ENCODE measurements at places on chromosomes 12 and 14.

DNA sequence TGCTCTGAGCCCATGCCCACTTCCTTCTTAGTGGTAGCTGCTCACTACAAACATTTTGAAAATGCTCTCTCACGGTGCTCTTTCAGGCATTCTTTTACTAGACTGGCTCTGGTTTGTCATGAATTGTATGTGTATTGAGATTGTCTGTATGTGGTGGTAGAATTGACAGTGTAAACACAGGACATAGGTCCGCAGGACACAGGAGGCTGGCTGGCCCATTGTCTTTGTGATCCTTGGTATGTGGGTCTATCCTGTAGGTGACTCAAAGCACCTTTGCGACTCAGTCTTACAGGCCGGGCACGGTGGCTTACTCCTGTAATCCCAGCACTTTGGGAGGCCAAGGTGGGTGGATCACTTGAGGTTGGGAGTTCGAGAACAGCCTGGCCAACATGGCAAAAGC, 250.9 kb downstream of the C12orf75 start:
- no peak for DNase-seq

DNA sequence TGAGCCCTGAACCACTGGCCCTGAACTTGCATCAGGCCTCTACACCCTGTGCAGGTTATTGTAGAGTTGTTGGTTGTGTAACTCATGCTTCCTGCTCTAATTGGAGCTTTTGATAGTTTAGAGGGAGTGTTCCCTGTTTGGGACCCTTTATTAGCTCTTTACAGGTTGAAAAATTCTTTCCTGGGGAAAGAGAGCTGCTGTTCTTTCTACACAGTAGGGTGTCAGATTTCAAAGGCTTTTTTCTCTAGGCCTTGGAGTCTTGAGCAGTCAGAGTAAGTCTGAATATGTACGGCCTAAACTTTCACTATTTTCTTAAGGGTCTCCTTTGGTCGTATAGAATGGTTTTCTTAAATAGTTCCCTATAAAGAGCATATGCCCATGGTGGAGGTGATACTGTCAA, 60.8 kb upstream of the NEDD1 start:
- no peak for DNase-seq

GRCh38 chr14:77883131-77883846, 83.4 kb downstream of the ADCK1 start:
- no peak for DNase-seq

DNA sequence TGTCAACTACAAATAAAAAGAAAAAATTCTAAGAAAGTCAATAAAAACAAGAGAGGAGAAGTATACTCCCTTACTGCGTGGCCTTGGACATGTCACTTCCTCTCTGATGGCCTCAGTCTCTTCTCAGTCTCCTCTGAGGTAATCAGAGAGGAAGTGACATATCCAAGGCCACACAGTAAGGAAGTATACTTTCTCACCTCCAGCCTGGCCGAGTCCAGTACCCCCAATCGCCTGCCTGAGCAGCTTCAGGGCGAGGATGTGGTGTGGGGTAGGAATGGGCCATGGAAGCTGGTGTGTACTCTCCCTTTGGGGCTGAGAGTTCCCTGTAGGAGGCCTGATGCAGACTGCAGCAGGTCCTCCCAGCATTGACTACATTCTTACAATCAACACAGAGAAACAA, 15.8 kb downstream of the VDR start:
- no peak for DNase-seq

DNA sequence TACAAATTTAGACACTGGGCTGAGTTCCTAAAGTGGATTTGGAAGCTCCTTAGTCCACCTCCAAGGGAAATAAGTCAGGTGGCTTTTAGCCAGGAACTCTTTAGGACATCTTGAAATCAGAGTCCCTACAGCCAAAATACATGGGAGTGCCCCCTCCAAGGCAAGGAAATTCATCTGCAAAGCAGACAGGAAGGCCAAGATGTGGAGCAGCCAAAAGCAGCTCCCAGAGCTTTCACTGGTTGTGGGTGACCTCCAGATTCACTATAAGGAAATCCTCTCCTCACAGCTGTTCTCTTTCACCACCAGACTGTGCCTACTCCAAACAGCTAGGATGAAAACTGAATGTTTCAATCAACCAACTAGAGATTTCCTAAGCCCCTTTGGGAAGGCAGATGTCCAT, 6.6 kb downstream of the TTC9 start:
- DNase-seq: no peak

- DNase-seq: no peak
Measured at GRCh38 chr12:98371419-98371818, 144.0 kb upstream of the TMPO start.

- DNase-seq: no peak
Measured at GRCh38 chr14:76995279-76996035, 33.1 kb downstream of the IRF2BPL start.

DNA sequence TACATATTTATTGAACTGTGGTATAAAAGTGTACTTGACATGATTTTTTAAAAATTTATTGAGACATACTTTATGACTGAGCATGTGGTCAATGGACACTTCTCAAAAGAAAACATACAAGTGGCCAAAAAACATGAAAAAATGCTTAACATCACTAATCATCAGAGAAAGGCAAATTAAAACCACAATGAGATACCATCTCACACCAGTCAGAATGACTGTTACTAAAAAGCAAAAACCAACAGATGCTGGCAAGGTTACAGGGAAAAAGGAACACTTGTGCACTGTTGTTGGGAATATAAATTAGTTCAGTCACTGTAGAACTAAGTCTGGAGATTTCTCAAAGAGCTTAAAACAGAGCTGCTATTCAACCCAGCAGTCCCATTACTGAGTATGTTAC, 1177.6 kb downstream of the GALC start:
- no peak for DNase-seq

DNA sequence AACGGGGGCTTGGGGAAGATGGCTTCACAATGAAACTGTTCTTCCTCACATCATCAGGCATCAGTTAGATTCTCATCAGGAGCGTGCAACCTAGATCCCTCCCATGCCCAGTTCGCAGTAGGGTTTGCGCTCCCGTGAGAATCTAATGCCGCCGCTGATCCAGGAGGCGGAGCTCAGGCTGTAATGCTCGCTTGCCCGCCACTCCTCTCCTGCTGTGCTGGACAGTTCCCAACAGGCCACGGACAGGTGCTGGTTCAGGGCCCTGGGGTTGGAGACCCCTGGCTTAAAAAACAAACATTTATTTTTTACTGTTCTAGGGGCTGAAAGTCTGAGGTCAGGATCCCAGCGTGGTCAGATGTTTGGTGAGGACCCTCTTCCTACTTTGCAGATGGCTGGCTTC, 180.5 kb downstream of the FBXL14 start:
- DNase-seq: no peak

GRCh38 chr12:2795291-2796186, 769 bp downstream of the FKBP4 start:
- peak; percentile 41 for DNase-seq

GRCh38 chr12:114218136-114218535, 187.8 kb downstream of the TBX5 start:
- DNase-seq: no peak

DNA sequence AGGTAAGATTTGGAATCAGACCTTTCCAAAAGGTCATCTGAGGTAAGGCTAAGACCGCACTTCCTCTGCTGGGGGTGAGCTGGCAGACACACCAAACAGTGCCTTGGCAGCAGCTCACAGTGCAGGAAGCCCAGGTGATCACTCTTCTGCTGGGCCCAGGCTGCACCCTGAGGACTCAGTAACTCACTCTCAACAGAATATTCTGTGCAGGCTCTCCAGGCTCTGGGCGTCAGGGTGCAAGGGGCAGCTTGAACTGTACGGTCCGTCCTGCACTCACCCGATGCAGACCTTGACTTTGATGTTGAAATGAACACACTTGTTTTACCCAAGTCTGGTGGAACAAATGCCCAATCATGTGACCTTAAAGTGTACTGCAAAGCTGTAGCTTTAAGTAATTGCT, 6.0 kb downstream of the ALKBH2 start:
- no peak for DNase-seq

DNA sequence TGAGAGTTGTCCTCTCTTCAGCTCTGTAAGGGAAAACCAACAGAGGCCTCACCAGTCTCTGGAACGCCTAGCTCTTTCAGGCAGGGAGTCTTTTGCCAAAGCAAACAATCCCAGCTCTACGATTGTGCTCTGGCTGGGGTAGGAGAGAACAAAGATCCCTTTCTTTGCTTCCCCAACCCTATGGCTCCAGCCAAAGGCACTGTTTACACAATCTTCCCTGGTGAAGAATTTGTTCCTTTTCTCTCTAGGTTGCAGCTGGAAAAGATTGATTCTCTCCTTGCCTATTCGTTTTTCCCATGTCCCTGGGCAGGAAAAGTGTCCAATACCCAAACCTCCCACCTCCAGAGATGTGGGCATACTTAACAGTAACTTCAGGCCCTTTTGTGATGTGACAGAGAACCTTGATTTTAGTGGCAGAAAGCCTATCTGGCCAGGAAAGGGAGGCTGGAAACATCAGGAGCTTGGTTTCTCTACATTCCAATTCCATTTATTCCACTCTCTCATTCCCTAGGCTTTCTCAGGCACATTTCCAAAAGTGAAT, 16.8 kb downstream of the ATP5MC2 start:
- peak; percentile 27 for DNase-seq

DNA sequence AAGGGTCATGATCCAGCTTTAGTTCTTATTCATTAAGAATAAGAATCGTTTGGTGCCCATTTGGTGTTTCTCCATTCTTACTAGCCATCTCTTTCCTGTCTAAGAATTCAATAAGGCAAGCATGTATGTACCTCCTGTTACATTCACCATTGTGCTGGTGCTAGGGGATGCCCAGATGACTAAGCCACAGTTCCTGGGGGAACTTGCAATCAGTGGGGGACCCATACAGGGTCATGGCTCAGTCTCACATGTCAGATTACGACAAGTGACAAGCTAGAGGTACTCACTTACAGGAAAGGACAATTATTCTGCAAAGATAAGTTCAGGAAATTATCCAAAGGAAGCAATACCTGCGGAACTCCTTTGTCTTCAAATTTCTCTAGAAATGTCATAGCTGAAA, 125.4 kb downstream of the STXBP6 start:
- no peak for DNase-seq

DNA sequence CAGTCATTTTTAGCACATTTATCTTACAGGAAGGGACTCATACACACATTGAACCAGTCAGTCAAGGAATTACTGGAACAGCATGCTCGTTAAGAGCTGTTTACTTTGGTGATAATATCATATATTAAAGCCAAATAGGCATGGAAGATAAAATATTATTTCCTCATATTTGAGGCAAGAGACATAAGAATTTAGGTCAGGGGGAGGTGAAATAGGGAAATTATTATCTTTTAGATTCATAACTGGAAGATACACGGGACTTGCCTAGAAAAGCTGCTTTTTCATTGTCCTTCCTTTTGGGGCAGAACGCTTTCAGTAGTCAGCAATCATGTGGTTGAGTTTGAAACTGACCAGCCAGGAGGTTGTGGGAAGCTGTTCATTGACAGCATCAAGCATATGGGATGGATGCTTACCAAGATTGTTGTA, 72.5 kb downstream of the NTN4 start:
- DNase-seq: no peak

- DNase-seq: no peak
Measured at GRCh38 chr12:79329933-79330332, 360.8 kb downstream of the PAWR start.

GRCh38 chr12:116459011-116459875, 99.9 kb upstream of the MAP1LC3B2 start:
- DNase-seq: no peak

- no peak for DNase-seq
Measured at GRCh38 chr12:33634544-33634943, 194.9 kb upstream of the SYT10 start.

DNA sequence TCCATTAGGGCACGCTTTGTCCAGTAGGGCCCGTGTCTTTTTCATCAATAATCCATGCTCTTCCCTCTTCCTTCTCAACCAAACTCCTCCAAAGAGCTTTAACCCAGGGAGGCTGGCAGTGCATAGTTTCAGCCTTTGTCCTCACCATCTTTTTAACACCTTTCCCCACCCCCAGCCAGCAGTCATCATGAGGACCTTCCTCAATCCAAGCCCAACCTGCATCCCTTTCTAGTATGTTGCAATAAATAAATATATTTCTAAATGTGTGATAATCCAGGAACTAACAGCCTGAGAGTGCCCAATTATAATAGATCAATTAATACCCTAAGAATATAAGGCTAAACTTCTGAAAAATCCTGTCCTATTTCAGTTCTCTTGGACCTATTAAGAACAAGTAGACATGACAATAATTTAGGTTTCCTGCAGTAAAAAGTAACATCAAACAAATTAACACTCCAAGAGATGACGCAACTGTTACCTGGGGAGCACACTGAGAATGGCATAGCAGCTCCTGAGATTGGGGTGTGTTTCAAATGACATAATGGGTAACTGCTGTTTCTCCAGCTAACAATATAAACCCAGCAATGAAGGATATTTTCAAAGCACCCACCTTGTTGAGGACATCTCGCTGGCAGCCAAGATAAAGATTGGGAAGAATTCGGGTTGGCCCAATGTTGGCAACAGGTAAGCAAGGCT, 62.6 kb downstream of the DUSP16 start:
- no peak for DNase-seq

DNA sequence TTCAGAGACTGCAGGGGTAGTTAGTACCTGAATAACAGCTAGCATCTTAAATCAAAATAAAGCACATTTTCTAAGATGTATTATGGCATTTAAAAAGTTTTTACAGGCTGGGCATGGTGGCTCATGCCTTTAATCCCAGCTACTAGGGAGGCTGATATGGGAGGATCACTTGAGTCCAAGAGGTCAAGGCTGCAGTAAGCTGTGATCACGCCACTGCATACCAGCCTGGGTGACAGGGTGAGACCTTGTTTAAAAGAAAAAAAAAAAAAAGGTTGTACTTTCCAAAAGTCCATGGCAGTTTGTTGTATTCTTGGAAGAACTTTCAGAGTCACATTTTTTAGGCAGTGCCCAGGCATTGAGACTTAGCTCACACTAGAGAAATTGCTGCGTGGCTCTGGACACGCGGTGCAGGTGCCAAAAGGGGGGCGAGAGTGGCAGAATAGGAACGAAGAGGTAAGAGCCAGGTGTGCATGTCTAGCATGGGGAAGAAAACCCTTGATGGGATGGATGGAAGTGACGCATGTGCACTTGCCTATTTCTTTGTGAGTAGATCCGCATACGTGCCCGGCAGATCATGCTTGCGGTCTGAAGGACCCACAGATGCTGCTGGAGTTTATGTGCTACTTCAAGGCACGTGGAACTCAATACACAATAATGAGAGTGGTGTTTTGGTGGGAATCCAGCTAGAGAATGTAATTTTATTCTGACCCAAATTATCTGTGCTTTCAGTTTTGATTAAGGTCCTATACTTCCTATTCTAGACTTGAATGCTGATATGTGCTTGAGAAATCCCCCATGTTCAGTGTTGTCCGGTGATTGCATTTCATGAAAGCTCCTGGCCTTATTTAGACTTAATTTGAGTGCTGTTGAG, 11.9 kb downstream of the ANKRD13A start:
- no peak for DNase-seq

GRCh38 chr14:68088451-68088854, 268.9 kb downstream of the RAD51B start:
- DNase-seq: peak; percentile 40

- DNase-seq: no peak
Measured at GRCh38 chr12:3820122-3820521, 53.1 kb downstream of the PARP11 start.

Measured in NCI-H2107 (cell line).